CD8-positive, alpha-beta memory T cell (primary cell): ENCODE measurements at places on chromosomes 7 and 10.

- no peaks in the 10 kb centered on the region for H3K4me1 ChIP-seq
- no peak overlapping the region for H3K4me3 ChIP-seq
- H3K27ac ChIP-seq = no peak overlapping the region
- no peak for DNase-seq
- H3K36me3 ChIP-seq = no peaks in the 10 kb centered on the region
- no peaks in the 10 kb centered on the region for H3K27me3 ChIP-seq
Observed at GRCh38 chr10:48231178-48231577, 43.3 kb downstream of the FRMPD2 start.

DNA sequence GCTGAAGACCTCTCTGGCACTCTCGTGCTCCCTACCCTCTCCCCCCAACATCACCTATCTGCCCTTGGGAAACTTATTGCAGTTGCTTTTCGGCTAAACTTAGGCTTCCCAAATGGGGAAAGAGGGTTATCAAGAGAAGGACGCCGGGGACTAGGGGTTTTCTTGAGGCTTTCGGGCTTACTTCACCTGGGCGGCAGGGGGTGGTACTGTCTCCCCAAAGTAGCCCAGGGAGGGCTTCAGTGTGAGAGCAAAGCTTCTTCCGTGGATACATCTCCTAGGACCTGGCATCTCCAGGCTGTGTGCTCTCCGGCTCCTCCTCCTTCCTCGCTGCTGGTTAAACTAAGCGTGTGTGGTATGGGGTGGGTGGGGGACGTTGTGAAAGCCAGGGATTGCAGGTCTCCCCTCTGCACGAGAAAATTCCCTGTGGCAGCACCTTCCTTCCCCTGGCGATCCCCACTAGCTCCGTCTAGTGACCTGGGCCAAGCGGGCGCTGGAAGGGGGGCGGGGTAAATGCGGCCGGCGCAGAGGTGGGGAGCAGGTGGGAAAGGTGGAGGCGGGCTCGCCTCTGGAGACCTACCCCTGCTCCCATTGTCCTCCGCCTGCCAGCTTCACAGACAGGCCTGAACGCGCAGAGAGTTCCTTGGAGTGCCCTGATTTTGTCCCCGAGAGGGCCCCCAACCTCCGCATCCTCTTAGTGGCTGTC, 1.1 kb downstream of the PLXDC2 start:
- no peak overlapping the region for H3K4me3 ChIP-seq
- H3K36me3 ChIP-seq = no peaks in the 10 kb centered on the region
- DNase-seq = no peak
- no peaks in the 10 kb centered on the region for H3K4me1 ChIP-seq
- H3K27me3 ChIP-seq = peaks cover 6% of the 10 kb centered on the region
- H3K27ac ChIP-seq = no peak overlapping the region

DNA sequence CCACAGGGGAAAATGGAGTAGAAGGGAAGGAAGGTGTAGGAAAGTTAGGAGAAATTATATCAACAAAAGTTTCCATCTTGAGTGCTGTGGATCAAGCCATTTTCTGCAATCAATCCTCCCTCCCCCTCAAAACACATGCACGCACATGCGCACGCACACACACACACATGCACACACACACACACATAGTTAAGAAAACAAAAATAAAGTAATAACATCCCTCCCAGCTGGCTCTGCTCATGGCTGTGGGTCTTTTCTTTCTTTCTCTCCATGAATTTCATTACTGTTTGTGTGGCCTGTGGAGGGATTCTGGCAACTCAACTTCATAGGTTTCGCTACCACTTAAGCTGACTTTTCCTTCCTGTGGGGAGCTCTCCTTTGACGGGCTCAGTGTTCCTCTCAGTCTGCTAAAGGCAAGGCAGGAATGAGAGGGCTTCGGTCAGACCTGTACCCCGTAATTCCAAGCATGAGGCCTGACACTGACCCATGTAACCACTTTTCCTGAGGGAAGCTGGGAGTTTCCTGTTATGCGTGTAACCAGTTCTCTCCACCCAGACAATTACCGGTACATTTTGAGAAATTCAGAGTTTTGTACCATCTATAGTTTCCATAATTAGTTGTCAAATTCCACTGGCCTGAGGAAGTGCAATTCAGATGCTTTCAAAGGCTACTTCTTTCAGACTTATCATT, 79.8 kb downstream of the ZNF92 start:
- H3K36me3 ChIP-seq = no peaks in the 10 kb centered on the region
- no peak overlapping the region for H3K4me3 ChIP-seq
- no peaks in the 10 kb centered on the region for H3K27me3 ChIP-seq
- no peaks in the 10 kb centered on the region for H3K4me1 ChIP-seq
- no peak overlapping the region for H3K27ac ChIP-seq

GRCh38 chr7:26490640-26491624, 199.3 kb downstream of the SNX10 start:
- peaks cover 4% of the 10 kb centered on the region for H3K27me3 ChIP-seq
- H3K4me1 ChIP-seq = no peaks in the 10 kb centered on the region
- no peaks in the 10 kb centered on the region for H3K36me3 ChIP-seq
- H3K4me3 ChIP-seq = no peak overlapping the region

- H3K27ac ChIP-seq = no peak overlapping the region
- H3K36me3 ChIP-seq = no peaks in the 10 kb centered on the region
- no peaks in the 10 kb centered on the region for H3K4me1 ChIP-seq
- H3K27me3 ChIP-seq = no peaks in the 10 kb centered on the region
Observed at GRCh38 chr10:683448-684071, 5.9 kb downstream of the DIP2C start.

DNA sequence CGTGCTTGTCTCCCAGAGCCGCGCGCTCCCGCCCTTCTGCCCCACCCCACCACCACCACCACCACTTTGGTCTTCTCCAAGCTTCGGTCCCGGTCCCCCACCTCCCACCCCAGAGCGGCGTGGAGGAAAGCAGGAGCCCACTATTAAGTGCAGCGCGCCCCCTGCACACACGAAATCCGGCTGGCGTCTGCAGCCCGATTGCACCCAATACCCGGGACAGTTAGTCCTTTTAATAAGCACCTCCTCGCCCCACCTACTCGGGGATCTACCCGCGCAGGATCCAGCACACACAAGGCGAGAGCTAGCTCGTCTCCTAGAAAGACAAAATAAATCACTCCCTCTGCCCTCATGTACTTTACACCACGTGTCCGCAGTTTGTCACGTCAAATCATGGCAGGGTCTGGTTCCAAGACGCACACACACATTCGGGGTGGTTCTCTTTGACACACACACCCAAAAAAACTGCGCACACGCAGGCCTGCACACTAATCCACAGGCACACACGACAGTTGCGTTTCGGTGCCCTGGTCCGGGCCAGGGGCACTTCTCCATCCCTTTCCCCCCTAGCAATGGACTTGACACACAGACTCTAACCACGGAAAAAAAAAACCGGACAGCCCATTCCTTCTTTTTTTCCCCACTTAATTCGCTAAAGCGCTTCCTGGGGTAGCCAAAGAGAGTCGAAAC, 1.6 kb downstream of the SFMBT2 start:
- H3K4me3 ChIP-seq = peak overlapping the region; percentile 96
- peak; percentile 16 for DNase-seq
- no peaks in the 10 kb centered on the region for H3K36me3 ChIP-seq
- peak overlapping the region; percentile 84 for H3K27ac ChIP-seq
- peaks cover 42% of the 10 kb centered on the region for H3K4me1 ChIP-seq

DNA sequence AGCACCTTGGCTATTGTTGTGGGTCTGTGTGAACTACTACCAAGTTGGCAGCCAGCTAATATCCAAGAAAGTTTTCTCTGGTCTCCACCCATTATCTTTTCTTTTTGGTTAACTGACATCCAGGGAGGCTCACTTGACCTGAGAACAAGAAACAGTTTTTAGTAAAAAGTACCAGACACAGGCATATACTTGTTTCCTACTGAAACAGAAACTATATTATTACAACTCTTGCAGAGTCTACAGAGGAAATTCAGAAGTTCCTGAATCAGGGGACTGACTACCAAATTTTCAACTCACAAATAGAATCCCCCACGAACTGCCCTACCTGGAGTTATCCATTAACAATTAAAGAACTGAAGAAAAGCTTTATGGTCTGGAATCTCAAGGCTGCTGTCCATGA, 168.9 kb downstream of the KCND2 start:
- H3K36me3 ChIP-seq = no peaks in the 10 kb centered on the region
- no peak for DNase-seq
- no peaks in the 10 kb centered on the region for H3K4me1 ChIP-seq
- no peak overlapping the region for H3K4me3 ChIP-seq
- no peaks in the 10 kb centered on the region for H3K27me3 ChIP-seq

GRCh38 chr7:13751766-13752165, 237.7 kb downstream of the ETV1 start:
- H3K36me3 ChIP-seq = no peaks in the 10 kb centered on the region
- no peak overlapping the region for H3K27ac ChIP-seq

- no peak overlapping the region for H3K4me3 ChIP-seq
- DNase-seq = no peak
- H3K4me1 ChIP-seq = no peaks in the 10 kb centered on the region
- H3K27ac ChIP-seq = no peak overlapping the region
Observed at GRCh38 chr10:38605153-38605661, 511.1 kb downstream of the ZNF37A start.

- H3K36me3 ChIP-seq = no peaks in the 10 kb centered on the region
- peak; percentile 41 for DNase-seq
- no peaks in the 10 kb centered on the region for H3K27me3 ChIP-seq
- H3K4me3 ChIP-seq = peak overlapping the region; percentile 95
- H3K4me1 ChIP-seq = peaks cover 49% of the 10 kb centered on the region
- H3K27ac ChIP-seq = peak overlapping the region; percentile 93
Observed at GRCh38 chr10:110212119-110213006, 5.0 kb downstream of the MXI1 start.

GRCh38 chr10:26524161-26524896, 86.2 kb downstream of the APBB1IP start:
- DNase-seq = no peak
- peaks cover 27% of the 10 kb centered on the region for H3K36me3 ChIP-seq
- no peak overlapping the region for H3K4me3 ChIP-seq
- H3K27ac ChIP-seq = no peak overlapping the region

GRCh38 chr10:114753126-114753525, 68.5 kb upstream of the FHIP2A start:
- H3K36me3 ChIP-seq = no peaks in the 10 kb centered on the region
- no peaks in the 10 kb centered on the region for H3K4me1 ChIP-seq
- no peaks in the 10 kb centered on the region for H3K27me3 ChIP-seq
- H3K4me3 ChIP-seq = no peak overlapping the region
- no peak for DNase-seq

DNA sequence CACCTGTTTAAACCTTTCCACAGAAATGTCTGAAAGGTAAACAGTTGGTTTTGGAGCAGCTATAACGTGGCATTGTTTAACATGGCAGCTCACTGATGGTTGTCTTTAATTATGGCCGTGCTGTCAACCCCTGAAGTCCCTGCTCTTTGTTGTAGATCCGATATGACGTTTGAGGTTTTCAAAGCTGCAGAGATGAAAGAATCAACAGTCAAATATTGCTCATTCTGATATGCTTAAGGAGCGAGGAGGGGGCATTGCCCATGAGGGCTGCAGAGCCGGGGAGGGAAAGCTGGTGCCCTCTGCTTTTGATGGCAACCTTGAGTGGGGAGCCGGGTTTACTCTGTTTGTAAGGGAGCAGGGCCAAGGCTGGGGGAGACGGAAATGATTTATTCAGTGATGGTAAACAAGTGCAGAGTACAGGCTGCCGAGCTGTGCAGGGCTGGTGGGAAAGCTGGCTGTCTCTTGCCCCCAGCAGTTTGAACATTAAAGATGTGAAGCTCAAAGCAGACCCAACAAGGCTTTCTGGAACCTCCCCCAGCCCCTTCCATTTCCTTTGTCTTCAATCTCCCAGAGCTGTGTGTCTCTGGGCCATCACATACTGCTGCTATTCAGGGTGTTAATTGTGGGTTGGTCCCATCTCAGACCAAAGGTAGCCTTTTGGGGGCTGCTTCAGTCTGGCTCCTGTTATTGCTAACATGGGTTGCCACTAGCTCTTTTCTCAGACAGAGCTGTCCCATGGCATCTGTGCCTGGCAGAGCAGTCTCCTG, 345.5 kb downstream of the LRMDA start:
- H3K27me3 ChIP-seq = no peaks in the 10 kb centered on the region
- no peak overlapping the region for H3K27ac ChIP-seq
- DNase-seq = no peak
- no peaks in the 10 kb centered on the region for H3K36me3 ChIP-seq

DNA sequence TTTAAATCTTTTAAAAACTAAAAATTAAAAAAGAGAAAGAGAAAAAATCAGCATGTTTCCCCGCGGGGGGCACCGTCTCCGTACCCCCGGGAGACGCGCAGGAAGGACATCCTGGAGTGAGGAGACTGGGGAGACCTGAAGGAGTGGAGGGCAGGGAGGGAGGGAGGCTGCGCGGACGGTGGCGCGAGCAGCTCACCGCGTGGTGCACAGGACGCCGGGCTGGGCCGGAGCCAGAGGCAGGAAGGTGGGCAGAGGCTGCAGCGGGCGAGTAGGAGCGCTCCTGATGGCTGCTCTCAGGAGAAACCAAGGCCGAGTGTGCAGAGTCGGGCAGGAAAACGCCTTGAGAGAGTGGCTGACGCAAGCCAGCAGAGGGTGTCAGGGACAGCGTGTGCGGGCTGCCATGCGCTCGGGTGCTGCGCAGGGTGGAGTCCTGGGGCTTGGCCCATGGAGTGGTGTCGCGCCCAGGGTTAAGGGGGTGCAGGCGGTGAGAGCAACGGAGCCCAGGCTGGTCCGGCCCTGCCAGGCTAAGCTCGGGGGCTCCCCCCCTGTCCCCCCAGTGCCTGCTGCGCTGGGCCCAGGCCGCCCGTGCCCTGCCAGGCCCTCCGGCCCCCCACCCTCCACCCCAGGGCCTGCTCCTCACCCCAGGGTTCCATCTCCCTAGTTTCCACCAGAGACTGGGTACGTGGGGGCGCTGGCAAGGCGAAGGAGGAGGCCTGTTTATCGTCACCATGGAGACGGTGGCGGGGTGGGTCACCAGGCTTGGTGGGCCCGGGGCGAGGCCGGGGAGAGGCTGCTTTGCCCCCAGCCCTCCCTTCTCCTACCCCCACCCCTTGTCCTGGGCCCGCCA, 28.9 kb upstream of the FXYD4 start:
- no peaks in the 10 kb centered on the region for H3K4me1 ChIP-seq
- H3K27ac ChIP-seq = no peak overlapping the region
- no peak overlapping the region for H3K4me3 ChIP-seq

DNA sequence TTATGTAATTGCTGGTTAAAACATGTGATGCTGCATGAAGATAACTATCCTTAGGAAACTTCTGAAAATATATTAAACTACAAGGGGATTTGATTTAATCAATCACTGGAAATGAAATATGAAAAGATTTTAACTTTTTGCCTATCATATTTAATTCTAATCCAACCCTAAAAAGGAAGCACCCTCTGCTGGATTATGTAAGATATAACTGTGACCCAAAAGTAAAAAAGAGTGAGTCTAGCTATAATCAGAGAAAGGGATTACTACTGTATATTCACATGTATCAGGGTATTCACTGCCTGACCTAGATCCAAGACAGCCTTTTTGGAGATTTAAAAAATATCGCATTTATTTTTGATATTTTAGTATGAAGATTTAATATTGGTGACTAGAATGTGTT, 295.5 kb downstream of the MDFIC start:
- H3K4me3 ChIP-seq = no peak overlapping the region
- H3K36me3 ChIP-seq = no peaks in the 10 kb centered on the region
- no peaks in the 10 kb centered on the region for H3K27me3 ChIP-seq
- H3K4me1 ChIP-seq = peaks cover 7% of the 10 kb centered on the region
- DNase-seq = no peak

- no peaks in the 10 kb centered on the region for H3K27me3 ChIP-seq
- no peaks in the 10 kb centered on the region for H3K4me1 ChIP-seq
Observed at GRCh38 chr10:117094856-117095255, 43.2 kb downstream of the VAX1 start.
